ENCODE measurements at places on chromosomes 2 and 18.
A peak's percentile ranks its signal among the peaks of the same experiment; 100 is the strongest.

DNA sequence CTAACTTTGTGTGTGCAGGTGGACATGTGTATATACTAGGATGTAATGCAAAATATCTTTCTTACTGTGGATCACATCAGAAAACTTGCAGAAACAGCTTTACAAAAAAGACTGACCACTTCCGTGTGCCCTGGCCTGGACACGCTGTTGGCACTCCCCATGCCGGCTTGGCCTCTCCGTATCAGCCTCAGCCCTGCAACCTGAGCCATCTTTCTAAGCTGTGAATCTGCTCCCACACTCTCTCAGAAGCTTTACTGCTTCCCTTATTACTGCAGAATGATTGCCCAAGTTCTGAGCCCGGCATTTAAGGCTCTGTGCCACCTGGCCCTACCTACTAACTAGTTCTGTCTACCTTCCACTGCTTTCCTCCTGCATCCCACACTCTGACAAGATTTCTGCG, 37.8 kb downstream of the MYO7B start:
- DNase-seq, result no peak

- DNase-seq, result peak; percentile 60
Measured at GRCh38 chr2:85418132-85419008, at the start of gene SH2D6. SH2D6 (plus strand) TSS chr2:85418714; CDS start chr2:85429466, 10,752 bp downstream.

DNA sequence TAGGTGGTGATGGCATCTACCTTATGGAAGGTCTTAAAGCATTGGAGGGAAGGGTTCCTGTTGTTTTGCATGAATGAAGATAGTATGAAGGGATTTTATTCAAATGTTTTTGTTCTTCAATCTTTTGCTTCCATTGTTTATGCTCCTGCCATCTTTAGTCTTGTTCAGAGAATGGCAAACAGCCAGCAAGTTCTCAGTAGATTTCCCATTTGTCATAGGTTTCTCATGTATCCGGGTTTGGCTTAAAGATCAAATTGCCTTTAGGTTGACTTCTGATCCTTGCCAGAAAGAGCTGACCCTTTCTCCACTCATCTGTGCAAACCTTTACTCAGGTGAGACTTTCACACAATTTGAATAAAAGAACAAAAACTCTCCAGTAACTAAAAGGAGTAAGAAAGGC, 44.2 kb upstream of the STAT4 start:
- no peak for DNase-seq

GRCh38 chr2:82137441-82137840, 1832.9 kb upstream of the LRRTM1 start:
- no peak for DNase-seq

DNA sequence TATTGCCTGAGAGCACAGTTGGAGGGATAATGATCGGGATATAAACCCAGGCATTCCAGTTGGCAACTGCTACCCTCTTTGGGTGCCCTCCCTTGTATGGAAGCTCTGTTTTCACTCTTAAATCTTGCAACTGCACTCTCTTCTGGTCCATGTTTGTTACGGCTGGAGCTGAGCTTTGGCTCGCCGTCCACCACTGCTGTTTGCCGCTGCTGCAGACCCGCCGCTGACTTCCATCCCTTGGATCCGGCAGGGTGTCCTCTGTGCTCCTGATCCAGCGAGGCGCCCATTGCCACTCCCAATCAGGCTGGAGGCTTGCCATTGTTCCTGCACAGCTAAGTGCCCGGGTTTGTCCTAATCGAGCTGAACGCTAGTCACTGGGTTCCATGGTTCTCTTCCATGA, 60.7 kb downstream of the HAUS1 start:
- DNase-seq, result no peak

GRCh38 chr2:71633086-71633485, 179.7 kb downstream of the DYSF start:
- no peak for DNase-seq

GRCh38 chr2:164879901-164880535, 38.4 kb upstream of the COBLL1 start:
- DNase-seq, result no peak

- DNase-seq, result no peak
Measured at GRCh38 chr18:70116949-70117348, 88.5 kb downstream of the RTTN start.

DNA sequence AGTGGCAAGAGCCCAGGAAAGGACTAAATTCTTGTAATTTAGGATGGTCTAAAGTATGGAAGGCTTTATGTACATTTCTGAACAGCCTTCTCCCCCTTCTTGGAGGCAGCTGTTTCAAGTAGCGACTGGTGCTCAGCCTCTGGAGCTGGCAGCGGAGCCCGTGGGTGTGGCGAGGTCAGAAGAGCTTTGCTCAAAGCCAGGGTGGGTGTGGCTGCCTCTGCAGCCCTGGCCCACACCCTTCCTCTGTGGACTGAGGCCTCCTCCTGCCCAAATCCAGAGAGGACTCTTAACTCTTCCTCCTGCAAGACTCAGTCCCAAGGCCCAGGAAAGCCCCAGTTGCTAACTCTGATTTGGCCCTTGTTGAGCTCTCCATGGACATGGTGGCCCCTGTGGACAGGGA, 202.1 kb upstream of the REV1 start:
- no peak for DNase-seq

DNA sequence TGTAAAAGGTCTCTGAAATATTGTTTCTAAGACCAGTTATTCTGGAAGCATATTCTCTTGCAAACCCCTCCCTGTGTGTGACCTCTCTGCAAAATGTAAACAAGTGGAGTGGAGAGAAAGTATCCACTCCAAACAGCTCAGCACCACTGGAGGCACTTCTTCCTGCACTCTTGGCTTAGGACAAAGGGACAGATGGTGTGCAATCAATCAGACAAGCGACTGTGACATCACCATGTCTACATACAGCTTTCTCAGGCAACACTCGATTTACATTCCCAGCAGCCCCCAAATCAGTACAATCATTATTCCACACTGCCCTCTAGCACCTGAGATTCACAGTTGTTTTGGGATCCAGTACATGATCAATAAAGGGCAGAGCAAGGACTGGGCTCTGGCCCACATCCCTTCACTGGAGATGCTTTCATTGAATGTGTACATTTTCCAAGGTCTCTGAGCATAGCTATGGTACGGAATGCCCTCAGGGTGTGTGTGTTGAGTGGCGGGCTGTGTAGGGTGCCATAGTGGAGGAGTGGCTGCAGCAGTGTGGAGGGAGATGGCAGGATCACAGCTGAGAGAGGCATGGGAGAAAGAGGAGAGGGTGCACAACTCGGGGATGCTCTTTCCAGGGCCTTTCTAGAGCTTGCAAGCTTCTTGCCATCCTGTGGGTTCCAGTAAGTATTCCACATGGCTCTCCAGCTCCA, 311.8 kb upstream of the ST6GAL2 start:
- DNase-seq, result no peak

DNA sequence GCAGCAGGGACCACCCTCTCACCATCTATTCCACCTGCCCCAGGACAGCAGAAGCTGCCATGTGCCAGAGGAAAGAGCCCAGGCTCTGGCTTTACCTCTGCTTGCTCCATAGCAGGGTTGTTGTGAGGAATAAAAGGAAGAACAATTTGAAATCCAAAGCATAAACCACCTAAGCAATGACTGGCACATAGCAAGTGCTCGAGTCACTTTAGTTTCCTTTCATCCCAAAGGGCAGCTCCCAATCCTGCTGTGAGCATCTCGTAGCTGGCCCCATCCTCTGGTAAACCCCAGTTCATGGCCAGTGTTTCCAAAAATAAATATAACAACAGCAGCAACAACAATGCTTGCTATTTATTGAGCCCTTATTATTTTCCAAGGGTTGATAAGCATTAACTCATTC, 923.5 kb downstream of the EPHA4 start:
- no peak for DNase-seq

- peak; percentile 43 for DNase-seq
Measured at GRCh38 chr2:161265874-161266273, 42.4 kb upstream of the PSMD14 start.

DNA sequence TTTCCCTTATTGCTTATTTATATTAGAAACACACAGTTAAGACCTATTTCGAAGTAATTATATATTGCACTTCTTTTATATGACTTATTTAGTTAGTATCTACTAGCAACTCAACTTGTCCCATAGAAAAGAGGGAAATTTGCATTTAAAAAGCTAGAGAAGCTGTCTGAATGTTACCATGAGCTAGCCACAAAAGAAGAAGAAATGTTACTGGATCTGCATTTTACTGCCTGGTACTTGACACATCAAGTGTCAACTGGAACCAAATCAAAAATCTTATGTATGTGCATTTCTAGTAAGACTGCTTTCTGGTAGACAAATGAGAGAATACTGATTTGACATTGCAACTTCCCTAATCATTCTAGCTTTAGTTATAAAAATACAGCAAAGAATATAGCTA, 424.6 kb upstream of the VRK2 start:
- DNase-seq, result no peak
